HCT116 (cell line): ENCODE measurements at places on chromosomes 5 and 9.

GRCh38 chr5:78930721-78931120 is 54.4 kb downstream of the ARSB start:
- no peak for DNase-seq

DNA sequence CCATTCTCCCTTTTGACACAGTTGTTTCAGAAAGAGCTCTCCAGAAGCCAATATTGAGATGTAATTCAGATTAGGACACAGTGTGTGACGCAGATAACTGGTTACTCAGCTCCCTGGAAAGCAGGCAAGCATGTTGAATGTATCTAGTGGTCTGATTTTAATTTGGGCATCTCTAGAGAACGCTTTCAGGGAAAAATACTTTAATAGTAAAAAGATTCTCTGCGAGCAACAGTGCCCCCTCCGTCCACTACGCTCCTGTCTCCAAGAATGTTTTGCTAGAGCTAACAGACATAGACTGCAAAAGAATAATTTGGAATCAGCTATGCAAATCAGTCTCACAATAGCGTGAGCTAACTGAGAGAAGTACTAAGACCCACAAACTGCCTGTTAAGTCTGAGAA is 23.3 kb downstream of the CFAP90 start:
- DNase-seq = no peak

GRCh38 chr5:128472036-128472435 is 66.0 kb downstream of the FBN2 start:
- no peak for DNase-seq

DNA sequence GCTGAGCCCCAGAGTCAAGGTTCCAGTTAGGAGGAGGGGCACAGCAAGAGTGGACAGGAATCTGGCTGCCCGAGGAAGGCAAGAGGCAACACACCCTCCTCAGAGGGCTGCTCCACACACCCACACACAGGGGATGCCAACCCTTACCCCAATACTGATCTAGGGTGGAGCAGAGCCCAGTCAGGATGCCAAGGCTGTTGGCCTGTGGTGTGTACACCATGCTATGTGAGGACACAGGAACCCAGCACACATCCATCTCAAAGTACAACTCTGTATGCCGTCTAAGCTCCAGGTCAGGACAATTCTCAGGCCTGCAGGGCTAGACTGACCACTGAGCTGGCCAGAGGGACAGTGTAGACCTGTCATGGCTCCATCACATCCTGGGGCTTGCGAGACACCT is 2.6 kb downstream of the SEPTIN8 start:
- no peak for DNase-seq

- peak; percentile 53 for DNase-seq
Measured at GRCh38 chr5:133130387-133131118, 78.7 kb downstream of the HSPA4 start.

- no peak for DNase-seq
Measured at GRCh38 chr5:88734191-88734640, 148.8 kb downstream of the MEF2C start.

- DNase-seq = no peak
Measured at GRCh38 chr5:157594257-157594656, 18.7 kb upstream of the ADAM19 start.

- DNase-seq = no peak
Measured at GRCh38 chr5:55416306-55416705, 108.5 kb downstream of the MTREX start.

DNA sequence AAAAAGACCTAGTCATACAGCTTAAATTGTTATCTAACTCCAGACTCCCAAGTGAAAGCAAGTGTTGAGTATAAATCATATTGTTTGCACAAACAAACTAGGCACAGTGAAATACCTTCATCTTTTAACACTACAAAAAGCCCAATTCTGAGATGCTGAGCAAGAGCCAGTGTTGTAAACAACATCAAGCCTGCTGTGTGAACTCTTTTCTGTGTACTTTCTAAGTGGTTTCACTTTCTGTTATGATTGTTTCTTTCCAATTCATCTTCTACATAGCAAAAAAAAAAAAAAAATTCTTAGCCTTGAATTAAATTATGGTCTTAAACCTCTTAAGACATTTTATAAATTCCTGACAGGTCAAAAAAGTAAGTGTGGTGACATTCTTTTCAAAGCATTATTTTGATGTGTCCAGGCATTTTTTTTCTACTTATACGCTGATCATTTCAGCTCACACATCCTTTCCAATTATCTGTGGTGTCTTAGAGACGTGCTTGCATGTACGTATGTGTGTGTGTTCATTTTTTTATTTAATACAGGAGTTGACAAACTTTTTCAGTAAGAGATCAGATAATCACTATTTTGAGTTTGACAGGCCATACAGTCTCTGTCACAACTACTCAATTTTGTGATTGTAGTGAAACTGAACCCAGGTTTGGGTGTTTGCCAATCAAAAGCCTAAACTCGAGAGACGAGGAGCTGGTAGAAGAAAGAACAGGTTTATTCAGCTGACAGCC is 556.1 kb downstream of the CDH9 start:
- no peak for DNase-seq

DNA sequence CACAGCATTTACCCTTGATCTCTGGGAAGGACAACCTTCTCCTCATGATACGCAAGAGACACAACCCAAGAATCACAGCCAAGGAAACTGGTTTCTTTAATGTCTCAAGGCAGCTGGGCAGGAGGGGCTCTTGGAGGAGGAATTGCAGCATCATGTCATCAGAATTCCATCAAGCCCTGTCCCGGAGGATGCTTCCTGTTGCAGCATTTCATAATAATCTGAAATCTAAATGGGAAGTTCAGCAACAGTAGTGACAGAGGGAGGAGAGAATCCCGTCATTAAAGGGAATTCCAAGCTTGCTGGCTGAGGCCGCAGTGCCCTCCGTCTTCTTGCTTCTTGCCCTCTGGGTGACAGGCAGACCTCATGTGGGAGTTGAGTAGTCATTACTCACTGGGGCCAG is 192.7 kb downstream of the TENT4A start:
- DNase-seq = no peak

- DNase-seq = peak; percentile 51
Measured at GRCh38 chr9:101486693-101487442, 46.8 kb upstream of the RNF20 start.

- no peak for DNase-seq
Measured at GRCh38 chr5:82821846-82822633, 255.2 kb downstream of the TMEM167A start.

DNA sequence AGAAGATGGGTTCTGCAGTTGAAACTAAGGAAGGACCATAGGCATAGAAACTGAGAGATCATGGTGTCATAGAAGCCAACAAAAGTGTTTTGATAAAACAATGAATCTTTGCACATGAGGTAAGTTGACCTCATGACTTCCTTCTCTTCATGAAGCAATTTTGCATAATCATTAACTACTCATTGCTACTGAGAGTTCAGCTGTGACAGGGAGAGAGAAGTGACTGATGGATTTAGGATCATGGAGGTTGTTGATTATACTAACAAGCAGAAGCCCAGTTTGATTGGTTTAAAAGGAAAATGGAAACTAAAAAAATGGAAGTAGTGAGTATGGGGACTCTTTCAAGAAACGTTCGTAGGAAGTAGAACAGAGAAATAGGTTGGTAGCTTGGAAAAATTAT is 51.2 kb downstream of the PARP8 start:
- DNase-seq = no peak

DNA sequence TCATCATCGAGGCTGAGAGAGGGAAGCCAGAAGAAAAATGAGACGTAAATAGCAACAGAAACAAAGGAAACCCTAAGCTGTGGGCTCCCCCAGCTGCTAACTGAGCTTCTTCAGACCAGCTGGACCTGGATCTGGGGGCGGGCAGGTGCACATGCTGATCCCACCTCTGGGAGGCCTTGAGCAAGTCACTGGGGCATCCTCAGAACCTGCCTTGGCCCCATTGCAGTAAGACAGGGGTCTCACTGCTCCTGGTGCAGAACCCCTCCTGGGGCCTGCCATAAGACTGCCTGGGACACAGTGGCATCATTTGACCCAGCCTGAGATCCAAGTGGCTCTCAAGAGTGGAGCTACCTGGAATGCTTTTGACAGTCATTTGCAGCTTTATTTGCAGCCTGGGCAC is 77.4 kb downstream of the PHF2 start:
- no peak for DNase-seq

DNA sequence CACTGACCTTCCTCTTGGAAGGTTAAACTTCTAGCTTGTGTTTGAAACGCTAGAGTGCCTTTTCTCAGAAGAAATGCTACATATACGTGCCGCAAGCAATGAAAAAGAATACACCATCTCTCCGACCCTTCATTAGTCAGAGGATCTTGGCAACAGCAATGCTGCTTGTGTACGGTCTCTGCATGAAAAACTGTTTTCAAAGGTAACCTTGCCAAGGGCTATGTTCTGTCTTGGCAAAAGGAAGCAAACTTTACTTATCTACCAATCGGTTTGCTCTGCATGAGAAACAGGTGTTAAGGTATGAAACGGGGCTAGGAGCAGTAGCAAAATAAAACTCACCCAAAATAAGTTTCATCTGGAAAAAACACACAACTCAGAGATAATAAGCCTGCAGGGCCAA is 297.8 kb downstream of the FBXL17 start:
- DNase-seq = no peak

GRCh38 chr9:38527503-38527902 is 92.9 kb downstream of the ANKRD18A start:
- no peak for DNase-seq
